Temporal lobe (tissue), 4 donors: ENCODE measurements at places on chromosomes 5 and 9. TPM values are rescaled to one million over a fixed set of nuclear protein-coding genes. Genes with fewer than 3 reads are reported as not detected.

The DMRT3 gene
- not detected for total RNA-seq

The FEM1C gene
- total RNA-seq = 50.9 TPM

The ENTPD8 gene
- total RNA-seq = not detected

The DBH gene
- total RNA-seq = not detected

The CTSV gene
- total RNA-seq = 0.74 TPM

The NME5 gene
- 11.8 TPM for total RNA-seq

The KCNT1 gene
- 3.9 TPM for total RNA-seq

The GPR151 gene
- 0.25 TPM for total RNA-seq

The GLDC gene
- 14.8 TPM for total RNA-seq

The CYLC2 gene
- total RNA-seq = not detected

The OBP2B gene
- total RNA-seq = not detected

The ARHGEF37 gene
- total RNA-seq = 0.49 TPM
